ENCODE measurements at places on chromosomes 6 and 20. TPM values are rescaled to one million over a fixed set of nuclear protein-coding genes. Genes with fewer than 3 reads are reported as not detected.

HLA-C gene
- 780 TPM for total RNA-seq

ASIP gene
- not detected for total RNA-seq

BNIP5 gene
- 0.26 TPM for total RNA-seq

FUT9 gene
- total RNA-seq = not detected

GTSF1L gene
- not detected for total RNA-seq

PRKN gene
- total RNA-seq = 4.3 TPM

ZSCAN23 gene
- total RNA-seq = 5.2 TPM

BANF2 gene
- not detected for total RNA-seq

GABRR1 gene
- not detected for total RNA-seq

FRS3 gene
- total RNA-seq = 5.3 TPM

COL10A1 gene
- total RNA-seq = 26.6 TPM

MAFB gene
- 111 TPM for total RNA-seq

NFATC2 gene
- 5.3 TPM for total RNA-seq

TULP1 gene
- total RNA-seq = not detected

DEFB124 gene
- total RNA-seq = not detected

RXRB gene
- total RNA-seq = 37.1 TPM

HLA-DQA2 gene
- total RNA-seq = 7.0 TPM

CAP2 gene
- 10.6 TPM for total RNA-seq

CD109 gene
- total RNA-seq = 17.7 TPM

CDH22 gene
- total RNA-seq = 0.26 TPM

RIPPLY2 gene
- not detected for total RNA-seq

KHDRBS2 gene
- 3.5 TPM for total RNA-seq

SLC24A3 gene
- total RNA-seq = 6.0 TPM

LST1 gene
- 95.1 TPM for total RNA-seq

KCNK5 gene
- 14.5 TPM for total RNA-seq
